GM18507 (cell line): ENCODE measurements at places on chromosomes 3 and 15.

DNA sequence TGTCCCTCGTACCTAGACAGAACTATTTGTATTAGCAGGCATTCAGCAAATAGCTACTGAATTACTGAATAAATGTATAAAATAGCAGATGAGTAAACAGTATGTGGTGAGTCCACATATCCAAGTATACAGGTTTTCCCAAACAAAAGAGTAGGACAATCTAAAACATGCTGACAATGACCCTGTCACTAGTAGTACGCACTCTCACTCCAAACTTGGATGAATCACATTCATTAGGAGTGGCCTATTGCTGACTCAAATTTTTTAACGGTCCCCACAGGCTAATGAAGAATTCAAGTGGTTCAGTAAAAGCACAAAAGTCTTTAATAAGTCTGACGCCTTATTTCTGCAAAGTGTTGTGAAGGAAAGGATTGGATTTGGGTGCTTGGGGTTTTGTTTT, 449.3 kb upstream of the THBS1 start:
- DNase-seq: no peak

DNA sequence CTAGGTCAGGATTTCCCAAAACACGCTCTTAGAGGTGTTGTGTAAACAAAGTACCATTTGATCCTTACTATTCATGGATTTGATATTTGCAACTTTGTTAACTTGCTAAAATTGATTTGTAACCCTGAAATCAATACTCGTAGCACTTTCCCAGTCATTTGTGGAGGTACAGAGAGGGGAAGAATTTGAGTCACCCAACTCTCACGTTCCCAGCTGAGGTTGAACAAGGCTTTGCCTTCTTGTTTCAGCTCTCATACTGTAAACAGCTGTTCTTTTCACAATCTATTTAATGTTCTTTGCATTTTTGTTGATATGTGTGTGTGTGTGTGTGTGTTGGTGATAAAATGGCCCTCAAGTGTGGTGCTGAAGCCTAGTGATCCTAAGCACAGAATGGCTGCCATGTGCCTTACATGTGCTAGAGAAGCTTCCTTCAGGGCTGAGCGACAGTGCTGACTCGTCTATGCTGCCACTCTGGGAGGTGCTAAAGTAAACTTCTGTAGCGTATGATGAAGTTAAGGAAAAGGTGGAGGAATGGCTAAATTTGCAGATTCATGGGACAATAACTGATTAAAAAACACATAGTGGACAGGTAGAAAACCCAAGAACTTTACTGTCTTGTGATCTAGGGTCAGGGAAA, 173.2 kb downstream of the APBA2 start:
- DNase-seq: no peak

- no peak for DNase-seq
Observed at GRCh38 chr3:178512647-178513046, 23.6 kb upstream of the KCNMB2 start.

DNA sequence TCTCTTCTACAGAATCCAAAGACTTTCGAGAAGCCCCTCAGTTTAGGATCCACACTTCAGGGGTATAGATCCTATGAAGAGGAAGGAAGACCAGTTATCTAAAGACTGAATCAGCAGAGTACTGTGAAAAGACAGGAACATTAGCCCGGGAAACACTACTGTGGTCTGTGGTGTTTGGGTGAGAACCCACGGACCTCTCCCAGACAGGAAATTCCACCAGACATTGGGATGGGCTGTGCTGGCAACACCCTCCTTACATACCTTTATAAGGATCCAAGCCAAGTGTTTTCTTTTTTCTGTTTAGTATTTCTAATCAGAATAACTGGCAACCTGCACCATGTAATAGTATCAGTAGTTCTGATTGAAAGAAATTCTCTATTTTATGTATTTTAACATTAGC, 14.1 kb downstream of the TMEM207 start:
- no peak for DNase-seq

GRCh38 chr15:84736375-84736774, 12.0 kb upstream of the ZNF592 start:
- no peak for DNase-seq

DNA sequence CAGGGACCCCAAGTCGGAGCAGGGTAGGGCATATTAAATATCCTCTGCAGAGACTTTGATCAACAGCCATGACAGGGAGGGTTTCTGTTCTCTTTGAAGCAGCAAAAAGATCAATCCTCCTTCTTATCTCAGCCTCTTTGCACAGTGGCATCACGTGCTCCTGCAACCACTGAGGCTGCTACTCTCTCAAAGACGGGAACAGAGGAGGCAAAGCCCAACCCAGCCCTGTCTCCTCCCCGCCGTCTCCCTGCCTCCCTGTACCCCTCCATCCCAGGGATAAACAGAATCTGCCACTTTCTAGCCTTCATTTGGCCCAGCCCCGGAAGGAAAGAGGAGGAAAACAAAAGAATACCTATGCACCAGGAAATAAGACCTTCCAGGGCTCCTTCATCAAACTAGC, 7.5 kb upstream of the TBC1D21 start:
- no peak for DNase-seq

DNA sequence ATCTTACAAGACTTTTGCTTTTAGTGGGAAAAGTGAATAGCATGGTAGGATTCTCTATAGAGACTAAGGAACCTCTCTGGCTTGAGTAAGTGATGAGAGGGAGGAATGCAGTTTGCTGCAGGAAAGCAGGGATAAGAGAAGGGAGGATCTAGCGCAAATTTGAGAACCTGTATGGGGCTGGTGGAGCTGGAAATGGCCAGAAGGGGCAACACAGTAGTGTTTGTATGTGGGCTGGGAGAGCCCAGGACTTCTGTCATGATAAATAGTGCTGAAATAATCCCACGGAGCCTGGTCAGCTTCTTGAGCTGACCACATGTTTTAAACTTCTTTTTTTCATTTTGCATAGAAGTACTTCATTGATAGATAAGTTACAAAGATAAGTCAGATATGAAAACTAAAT, 11.2 kb upstream of the SHC4 start:
- DNase-seq: no peak

DNA sequence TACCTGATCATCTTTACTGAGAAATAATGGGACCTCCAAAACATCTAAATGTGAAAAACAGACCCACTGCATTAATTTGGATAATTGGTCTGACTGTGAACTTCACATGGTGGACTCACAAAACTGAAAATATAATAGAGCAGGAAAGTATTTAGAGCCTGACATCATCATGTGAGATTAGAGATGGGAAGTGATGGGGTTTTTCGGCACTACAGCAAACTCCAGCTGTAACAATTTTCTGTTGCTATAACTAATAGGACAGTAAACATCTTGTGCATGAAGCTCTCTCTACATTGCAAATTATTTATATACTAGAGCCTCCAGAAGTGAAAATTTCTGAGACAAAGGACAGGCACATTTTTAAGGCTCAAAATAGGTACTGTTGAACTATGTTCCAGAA, 32.2 kb downstream of the VEPH1 start:
- no peak for DNase-seq

GRCh38 chr3:64267721-64268604, 42.7 kb upstream of the PRICKLE2 start:
- DNase-seq: no peak

- no peak for DNase-seq
Observed at GRCh38 chr15:87225436-87225835, 1031.1 kb downstream of the NTRK3 start.

DNA sequence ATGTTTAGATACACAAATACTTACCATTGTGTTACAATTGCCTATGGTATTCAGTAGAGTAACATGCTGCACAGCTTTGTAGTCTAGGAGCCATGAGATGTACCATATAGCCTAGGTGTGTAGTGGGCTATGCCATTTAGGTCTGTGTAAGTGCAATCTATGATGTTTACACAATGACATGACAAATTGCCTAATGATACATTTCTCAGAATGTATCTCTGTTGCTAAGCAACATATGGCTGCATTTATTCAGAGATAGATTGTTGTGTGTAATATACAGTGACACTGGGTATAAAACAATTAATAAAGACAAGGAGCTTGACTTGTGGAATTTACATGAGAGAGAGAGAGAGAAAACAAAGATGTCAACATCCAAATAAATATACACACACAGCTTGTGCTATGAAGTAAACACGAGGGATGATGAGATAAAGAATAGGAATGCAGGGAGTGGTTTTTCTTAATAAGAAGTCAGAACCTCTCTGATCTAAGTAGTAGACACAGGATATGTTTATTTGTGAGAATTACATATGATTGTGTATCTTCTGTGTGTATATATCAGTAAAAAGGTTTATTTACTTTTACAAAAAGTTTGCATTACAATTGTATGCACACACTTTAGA, 110.0 kb downstream of the KCNAB1 start:
- DNase-seq: no peak

- no peak for DNase-seq
Observed at GRCh38 chr15:49279521-49280456, 109.7 kb downstream of the GALK2 start.

- no peak for DNase-seq
Observed at GRCh38 chr3:3086239-3086638, 23.9 kb downstream of the IL5RA start.

GRCh38 chr3:38493031-38493430, 3.1 kb upstream of the EXOG start:
- DNase-seq: no peak

- DNase-seq: no peak
Observed at GRCh38 chr3:98004721-98005120, 30.4 kb downstream of the GABRR3 start.

DNA sequence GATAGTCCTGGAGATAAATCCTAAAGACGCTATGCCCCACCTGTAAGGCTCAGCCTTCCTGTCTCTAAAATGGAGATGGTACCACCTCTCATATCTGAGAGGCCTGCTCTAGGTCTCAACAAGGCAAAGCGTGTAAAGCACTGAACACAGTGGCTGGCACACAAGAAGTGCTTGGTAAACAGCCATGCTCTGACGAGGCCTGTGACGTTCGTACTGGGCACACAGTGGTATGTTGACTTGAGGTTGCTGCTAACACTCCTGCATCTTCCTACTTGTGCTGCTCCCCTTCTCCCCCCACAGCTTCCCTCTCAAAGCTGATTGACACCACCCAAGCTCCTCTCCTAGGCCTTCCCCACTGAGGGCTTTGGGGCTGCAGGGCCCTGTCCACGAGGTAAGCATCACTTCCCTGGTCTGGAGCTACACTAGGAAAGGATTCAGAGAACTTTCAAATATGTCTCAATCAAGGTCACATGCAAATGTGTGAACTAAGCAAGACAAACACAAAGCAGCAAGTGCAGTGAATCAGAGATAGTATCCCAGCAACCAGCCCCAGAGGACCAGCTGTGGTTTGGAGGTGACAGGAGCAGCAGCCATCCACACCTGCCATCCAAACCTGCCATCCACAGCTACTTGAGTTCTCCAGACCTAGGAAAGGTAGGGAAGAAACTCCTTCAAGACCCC, 177.5 kb downstream of the STT3B start:
- no peak for DNase-seq
